Mesendoderm (in vitro differentiated cells): ENCODE measurements at places on chromosomes 7 and 10.

DNA sequence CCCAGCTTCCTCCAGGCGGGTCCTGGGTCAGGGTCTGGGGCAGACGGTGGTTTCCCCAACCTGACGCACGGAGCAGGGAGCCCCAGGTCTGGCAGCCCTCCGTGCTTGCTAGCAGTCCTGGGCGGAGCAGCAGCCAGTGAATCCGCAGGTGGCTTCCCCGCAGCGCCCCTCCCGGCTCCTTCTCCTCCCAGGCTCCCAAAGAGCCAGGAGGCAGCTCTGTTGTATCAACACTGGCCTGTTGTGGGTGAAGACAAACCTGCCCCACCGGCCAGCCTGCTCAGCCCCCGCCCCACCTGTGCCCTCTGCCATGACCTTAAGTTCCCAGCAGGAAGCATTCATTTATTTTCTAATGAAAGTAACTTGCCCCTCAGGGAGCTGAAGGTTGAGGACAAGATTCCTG is 24.0 kb upstream of the TMEM213 start:
- no peak overlapping the region for H3K4me3 ChIP-seq
- no peaks in the 10 kb centered on the region for H3K36me3 ChIP-seq
- no peaks in the 10 kb centered on the region for H3K4me1 ChIP-seq
- H3K27me3 ChIP-seq, result no peaks in the 10 kb centered on the region
- peak; percentile 53 for DNase-seq
- no peak overlapping the region for H3K27ac ChIP-seq

GRCh38 chr10:77163670-77164348 is 473.8 kb downstream of the KCNMA1 start:
- no peak overlapping the region for H3K4me3 ChIP-seq
- peak; percentile 17 for DNase-seq
- H3K36me3 ChIP-seq, result no peaks in the 10 kb centered on the region
- H3K27me3 ChIP-seq, result no peaks in the 10 kb centered on the region

- no peak overlapping the region for H3K27ac ChIP-seq
- H3K4me3 ChIP-seq, result no peak overlapping the region
- H3K27me3 ChIP-seq, result no peaks in the 10 kb centered on the region
- no peaks in the 10 kb centered on the region for H3K36me3 ChIP-seq
- DNase-seq, result peak; percentile 61
These were observed 133.4 kb upstream of the CSTF2T start for GRCh38 chr10:51832652-51833383.

DNA sequence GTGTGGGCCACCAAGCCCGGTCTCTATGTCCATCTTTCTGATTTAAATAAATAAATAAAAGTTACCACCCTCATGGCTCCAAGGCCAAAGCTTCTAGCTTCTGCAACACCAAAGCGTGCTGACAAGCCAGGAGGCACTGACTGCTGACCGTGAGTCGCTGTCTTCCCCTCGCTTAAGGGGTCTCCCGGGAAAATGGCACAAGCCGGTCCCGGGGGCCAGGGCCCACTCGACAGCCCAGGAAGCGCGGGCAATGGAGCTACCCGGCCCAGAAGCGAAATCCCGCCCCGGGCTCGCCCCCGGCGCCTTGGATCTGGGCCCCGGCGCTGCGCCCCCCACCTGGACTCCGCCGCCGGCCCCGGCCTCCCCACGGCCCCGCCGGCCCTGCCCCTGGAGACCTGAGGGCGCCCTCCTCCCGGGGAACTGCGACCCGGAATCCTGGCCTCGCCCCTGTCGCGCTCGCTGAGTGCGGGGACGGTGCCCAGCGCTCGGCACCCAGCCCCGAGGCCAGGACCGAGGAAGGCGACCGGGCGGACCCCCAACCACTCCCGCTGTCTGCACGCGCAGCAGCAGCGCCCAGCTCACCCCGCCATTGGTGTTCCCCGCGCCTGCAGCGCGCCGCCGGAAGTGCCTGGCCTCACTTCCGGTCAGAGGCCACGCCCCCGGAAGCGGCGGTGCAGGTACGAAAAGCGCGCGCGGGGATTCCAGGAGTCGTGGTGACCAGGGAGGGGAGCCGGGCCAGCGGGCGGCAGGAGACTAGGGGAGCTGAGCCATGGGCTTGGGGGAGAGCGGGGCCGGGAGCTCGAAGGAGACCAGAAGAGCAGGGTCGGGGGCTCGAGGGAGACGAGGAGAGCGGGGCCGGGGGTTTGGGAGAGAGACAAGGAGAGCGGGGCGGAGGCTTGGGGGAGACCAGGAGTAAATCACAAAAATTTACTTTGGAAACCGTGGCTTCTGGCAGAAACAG is at the start of the genes MRM2 and NUDT1:
Gene MRM2 (minus strand): TSS at position 626 of the 961 bp plus-strand sequence. CDS start 36 bp downstream, at position 590.
Gene NUDT1 (plus strand): TSS at position 647 of the 961 bp plus-strand sequence. CDS start 2,349 bp downstream, outside the sequence.
- peak; percentile 86 for DNase-seq
- no peak within 1 kb of the TSS for H3K27ac ChIP-seq
- H3K4me1 ChIP-seq, result no peaks in the 10 kb centered on the region
- H3K27me3 ChIP-seq, result no peaks in the 10 kb centered on the region

DNA sequence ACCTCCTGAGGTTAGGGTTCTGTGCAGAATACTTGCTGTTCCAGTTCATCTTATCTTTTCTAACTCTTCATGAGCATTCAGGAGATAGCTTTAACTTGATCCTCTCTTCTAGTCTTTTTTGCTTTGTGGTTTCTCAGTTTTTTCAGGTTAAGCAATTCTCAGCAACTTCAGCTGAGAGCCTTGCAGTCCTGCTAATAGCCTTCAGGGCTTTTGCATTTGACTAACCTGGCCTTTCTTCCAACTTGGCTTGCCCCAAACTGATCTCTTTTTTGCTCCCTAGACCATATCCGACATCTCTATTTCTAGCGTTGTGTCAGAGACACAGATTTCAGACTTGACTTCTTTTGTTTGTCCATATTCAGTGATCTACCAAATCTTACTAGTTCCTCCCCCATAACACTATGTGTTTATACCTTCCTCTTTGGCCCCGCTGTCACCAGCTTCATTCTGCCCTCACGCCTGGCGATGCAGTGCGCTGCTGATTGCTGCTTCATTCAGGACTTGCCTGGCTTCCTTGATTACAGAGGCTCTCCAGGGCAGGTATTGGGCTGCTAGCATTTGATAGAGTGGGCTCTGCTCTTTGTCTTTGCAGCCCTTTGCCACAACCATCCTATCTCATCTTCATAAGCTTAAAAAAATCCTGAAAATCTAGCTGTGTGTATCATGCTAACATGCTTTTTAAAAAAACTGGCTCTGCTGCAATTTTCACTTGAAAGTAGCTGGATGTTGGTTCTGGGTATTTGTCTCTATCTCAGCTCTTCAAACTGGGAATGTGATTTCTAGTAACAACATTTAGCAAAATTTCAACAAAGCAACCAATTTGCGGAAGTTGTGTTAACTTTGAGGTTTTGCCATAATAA is 9.6 kb downstream of the CUL1 start:
- peak; percentile 46 for DNase-seq
- H3K4me1 ChIP-seq, result no peaks in the 10 kb centered on the region
- H3K27ac ChIP-seq, result no peak overlapping the region

GRCh38 chr7:16839646-16840045 is 34.8 kb upstream of the AGR2 start:
- H3K4me1 ChIP-seq, result no peaks in the 10 kb centered on the region
- H3K4me3 ChIP-seq, result no peak overlapping the region
- H3K27me3 ChIP-seq, result no peaks in the 10 kb centered on the region
- no peaks in the 10 kb centered on the region for H3K36me3 ChIP-seq

DNA sequence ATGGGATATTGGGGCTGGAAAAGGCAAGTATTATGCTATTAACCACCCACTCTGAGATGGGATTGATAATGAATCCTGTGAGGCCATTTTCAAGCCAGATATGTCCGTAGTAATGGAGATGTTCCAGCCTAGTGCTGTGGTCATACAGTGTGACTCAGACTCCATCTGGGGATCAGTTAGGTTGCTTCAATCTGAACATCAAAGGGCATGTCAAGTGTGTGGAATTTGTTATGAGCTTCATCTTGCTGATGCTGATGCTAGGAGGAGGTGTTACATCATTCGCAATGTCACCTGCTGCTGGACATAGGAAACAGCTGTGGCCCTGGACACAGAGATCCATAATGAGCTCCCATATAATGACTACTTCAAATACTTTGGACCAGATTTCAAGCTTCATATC is 144.7 kb downstream of the PLCE1 start:
- H3K27me3 ChIP-seq, result no peaks in the 10 kb centered on the region
- no peaks in the 10 kb centered on the region for H3K36me3 ChIP-seq
- H3K27ac ChIP-seq, result no peak overlapping the region
- no peak overlapping the region for H3K4me3 ChIP-seq

GRCh38 chr10:14513123-14513522 is 182.4 kb upstream of the FRMD4A start:
- H3K4me3 ChIP-seq, result no peak overlapping the region
- no peak for DNase-seq
- H3K27ac ChIP-seq, result no peak overlapping the region
- no peaks in the 10 kb centered on the region for H3K36me3 ChIP-seq
- H3K4me1 ChIP-seq, result no peaks in the 10 kb centered on the region

DNA sequence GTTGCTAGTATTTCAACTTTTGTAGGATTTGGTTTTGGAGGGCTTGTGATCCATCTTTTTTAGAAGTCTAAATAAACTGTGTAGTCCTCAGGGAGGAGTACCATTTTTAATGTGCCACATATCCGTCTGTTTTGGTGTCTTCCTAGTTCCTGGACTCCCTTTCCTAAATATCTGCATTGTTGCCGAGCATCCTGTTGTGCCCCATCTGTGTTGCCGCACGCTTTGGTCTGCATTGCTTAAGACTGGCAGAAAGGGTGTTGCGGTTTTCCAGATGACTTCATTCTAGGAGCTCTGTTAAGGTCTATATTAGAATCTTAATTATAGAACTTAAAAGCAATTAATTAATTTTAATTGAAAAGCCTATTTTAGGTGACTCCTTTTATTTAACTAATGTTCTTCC is 49.4 kb downstream of the RBM33 start:
- DNase-seq, result no peak
- H3K4me1 ChIP-seq, result no peaks in the 10 kb centered on the region
- H3K27ac ChIP-seq, result no peak overlapping the region
- H3K4me3 ChIP-seq, result no peak overlapping the region
